ENCODE measurements at places on chromosomes 5 and 9. TPM values are rescaled to one million over a fixed set of nuclear protein-coding genes. Genes with fewer than 3 reads are reported as not detected.

- no peak for DNase-seq
These were observed 188.6 kb downstream of the CARTPT start for GRCh38 chr5:71907608-71908145.

GRCh38 chr5:1466631-1467265 lies 21.5 kb upstream of the SLC6A3 start:
- no peak for DNase-seq

- DNase-seq: no peak
These were observed 20.8 kb upstream of the MATR3 start for GRCh38 chr5:139272471-139273321.

DNA sequence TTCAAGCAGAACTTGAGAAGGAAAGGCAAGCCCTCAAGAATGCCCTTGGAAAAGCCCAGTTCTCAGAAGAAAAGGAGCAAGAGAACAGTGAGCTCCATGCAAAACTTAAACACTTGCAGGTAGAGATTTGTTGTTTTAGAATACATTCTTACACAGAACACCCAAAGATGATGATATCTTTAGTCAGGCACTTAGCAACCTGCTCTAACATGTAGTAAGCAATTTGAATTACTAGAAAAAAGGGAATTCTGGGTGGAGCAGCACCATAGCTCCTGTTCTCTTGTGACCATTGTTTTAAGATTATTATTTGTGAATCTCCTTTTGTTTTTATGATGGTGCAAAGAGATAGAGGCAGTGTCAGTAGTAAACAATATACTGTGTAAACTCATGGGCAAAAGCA lies 63.1 kb downstream of the RAB14 start:
- no peak for DNase-seq

- no peak for DNase-seq
These were observed 442.4 kb upstream of the ZNF462 start for GRCh38 chr9:106420511-106420944.

- no peak for DNase-seq
These were observed 509.8 kb downstream of the DMAC1 start for GRCh38 chr9:7289773-7290172.

- DNase-seq: no peak
These were observed 3.0 kb upstream of the SLC44A1 start for GRCh38 chr9:105241356-105242043.

GRCh38 chr5:149152317-149152746 lies 11.0 kb downstream of the ABLIM3 start:
- DNase-seq: no peak

- DNase-seq: no peak
These were observed 393.8 kb downstream of the PLK2 start for GRCh38 chr5:58066076-58066475.

GRCh38 chr5:107779437-107779836 lies 108.7 kb upstream of the EFNA5 start:
- DNase-seq: no peak

DNA sequence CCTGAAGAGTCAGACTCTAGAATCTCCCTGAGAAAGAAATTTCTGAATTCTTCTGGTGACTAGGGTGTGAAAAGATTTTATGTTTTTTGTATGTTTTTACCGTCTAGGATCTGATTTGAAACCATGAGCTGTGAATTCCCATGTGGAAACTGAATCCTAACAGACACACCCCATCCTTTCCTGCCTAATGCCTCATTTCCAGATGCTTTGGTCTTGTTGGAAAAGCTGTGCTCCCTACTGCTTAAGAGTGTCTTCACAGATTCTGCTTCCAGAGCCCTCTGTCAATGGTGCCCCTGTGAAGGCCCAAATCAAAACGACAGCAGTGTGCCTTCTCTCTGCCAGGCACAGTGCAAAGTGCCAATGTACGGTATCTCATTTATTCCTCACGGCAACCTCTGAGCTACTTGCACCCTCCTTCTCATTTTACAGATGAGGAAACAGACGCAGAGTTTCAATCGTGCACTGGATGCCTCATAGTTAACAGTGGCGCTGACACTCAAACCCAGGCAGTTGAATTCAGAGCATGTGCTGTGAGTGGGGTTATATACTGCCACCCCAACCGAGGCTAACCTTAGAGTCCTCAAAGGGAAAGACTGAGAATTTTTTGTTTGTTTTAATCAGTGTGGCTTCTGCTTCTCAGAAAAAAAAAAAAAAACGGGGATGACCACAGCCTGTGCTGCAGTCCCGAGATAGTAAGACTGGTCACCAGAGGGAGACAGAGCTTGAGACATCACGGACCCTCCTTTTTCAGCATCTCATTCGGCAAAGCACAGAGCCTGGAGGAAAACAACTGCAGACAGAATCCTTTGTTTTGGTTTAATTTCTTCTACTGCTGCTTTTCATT lies 188.4 kb downstream of the SNCAIP start:
- no peak for DNase-seq

GRCh38 chr9:27385606-27386322 lies 88.8 kb upstream of the EQTN start:
- no peak for DNase-seq

GRCh38 chr5:103234239-103234975 lies 24.2 kb upstream of the MACIR start:
- DNase-seq: no peak

- no peak for DNase-seq
These were observed 531.1 kb downstream of the CETN3 start for GRCh38 chr5:89878140-89879132.

GRCh38 chr9:135262248-135262647 lies 174.8 kb downstream of the OLFM1 start:
- no peak for DNase-seq

DNA sequence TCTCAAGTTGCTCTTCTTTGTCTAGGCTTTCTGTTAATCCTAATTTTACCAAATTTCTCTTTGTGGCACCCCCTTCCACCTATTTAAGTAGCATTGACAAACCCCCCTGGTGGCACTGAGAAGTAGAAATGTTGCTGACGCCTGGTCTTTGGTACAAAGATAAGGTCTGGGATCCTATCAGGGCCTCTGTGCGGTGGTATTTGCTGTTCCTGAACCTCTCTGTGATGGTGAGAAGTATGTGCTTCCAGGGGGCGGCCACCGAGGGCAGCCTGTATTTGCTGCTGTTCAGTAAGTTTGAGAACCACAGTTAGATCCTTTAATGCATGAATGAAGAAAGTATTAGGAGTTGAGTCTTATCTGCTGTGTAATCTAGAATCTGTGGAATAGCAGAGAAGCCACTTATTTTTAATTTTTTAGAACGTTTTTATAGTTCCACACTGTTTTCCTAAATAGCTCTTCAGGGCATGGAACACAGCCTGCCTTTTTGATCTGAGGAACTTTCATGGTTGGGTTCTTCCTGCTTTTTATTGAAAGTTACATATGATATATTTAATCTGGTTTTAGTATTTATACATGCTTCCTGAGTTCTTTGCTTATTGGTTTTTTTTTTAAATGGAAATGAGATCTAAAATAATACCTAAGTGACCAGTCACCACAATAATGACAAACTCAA lies 124.2 kb downstream of the TRIO start:
- no peak for DNase-seq

- no peak for DNase-seq
These were observed 104.3 kb upstream of the PITX1 start for GRCh38 chr5:135138116-135138850.

GRCh38 chr9:74499111-74499601 lies 2.0 kb downstream of the RORB start:
- no peak for DNase-seq

DNA sequence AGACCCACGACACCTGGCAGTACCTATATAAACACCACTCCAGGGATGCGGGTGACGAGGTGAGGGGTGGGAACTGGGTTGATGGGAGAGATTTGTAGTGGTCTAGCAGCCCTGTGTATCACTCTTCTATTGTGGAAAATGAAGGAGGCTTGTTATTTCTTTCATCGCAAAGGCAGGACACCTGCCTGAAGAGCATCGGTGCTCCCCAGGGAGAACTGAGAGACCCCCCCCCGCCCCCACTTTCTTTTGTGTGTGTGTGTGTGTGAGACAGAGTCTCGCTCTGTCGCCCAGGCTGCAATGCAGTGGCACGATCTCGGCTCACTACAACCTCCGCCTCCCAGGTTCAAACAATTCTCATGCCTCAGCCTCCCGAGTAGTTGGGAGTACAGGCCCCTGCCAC lies 8.3 kb upstream of the WDR5 start:
- no peak for DNase-seq

DNA sequence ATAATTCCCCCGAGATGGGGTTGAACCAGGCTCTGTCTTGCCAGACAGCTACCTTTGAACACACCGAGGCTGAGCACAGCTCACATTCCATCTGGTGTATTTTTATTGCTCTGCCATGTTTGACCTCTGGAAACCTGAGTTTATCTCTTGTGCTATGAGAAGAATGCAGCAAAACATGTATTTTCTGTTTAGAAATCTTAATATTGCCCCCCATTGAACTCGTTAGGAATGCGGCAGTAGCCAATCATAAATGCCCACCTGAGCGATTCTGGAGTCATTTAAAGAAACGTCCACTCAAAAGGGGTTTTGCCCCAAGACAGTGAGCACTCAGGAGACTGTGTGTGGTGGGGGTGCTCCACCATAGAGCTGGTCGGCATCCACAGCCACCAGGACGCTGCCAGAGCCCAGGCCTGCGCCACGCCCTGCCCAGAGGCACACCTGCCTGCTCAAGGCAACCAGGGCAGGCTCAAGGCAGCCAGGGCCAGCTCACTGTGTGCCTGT lies 26.9 kb downstream of the FGD3 start:
- no peak for DNase-seq

DNA sequence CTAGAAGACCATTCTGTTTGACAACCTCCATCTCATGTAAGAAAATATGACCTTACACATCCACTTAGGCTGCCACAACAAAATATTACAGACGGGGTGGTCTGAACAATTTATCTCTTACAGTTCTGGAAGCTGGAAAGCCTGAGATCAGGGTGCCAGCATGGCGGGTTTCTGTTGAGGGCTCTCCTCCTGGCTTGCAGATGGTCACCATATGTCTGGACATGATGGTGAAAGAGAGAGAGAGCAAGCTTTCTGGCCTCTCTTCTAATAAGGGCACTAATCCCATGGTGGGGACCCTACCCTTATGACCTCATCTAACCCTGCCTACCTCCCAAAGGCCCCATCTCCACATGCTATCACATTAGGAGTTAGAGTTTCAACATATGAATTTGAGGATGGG lies 66.0 kb downstream of the AMBP start:
- DNase-seq: no peak

- DNase-seq: no peak
These were observed 4.3 kb downstream of the BBLN start for GRCh38 chr9:128164307-128164885.

Gene BTNL3
- total RNA-seq: not detected

Gene SLC36A3
- not detected for total RNA-seq

Gene TLN1
- total RNA-seq: 337 TPM

Gene ROPN1L
- not detected for total RNA-seq

Gene SLC6A3
- total RNA-seq: not detected

Gene PARP8
- 18.6 TPM for total RNA-seq

Gene MARCHF3
- 4.5 TPM for total RNA-seq

Gene C5orf58
- total RNA-seq: not detected

Gene PCDHB16
- total RNA-seq: 12.7 TPM

Data from tibial nerve (tissue), 4 donors.